Activated T-helper 1 cell treated with anti-CD3 and anti-CD28 coated beads, Interleukin-2, amount 50 U/mL, for 16 hours (primary cell): ENCODE measurements at places on chromosomes 2 and 18.

- DNase-seq, result no peak
Observed at GRCh38 chr2:17899871-17900270, 21.4 kb downstream of the KCNS3 start.

DNA sequence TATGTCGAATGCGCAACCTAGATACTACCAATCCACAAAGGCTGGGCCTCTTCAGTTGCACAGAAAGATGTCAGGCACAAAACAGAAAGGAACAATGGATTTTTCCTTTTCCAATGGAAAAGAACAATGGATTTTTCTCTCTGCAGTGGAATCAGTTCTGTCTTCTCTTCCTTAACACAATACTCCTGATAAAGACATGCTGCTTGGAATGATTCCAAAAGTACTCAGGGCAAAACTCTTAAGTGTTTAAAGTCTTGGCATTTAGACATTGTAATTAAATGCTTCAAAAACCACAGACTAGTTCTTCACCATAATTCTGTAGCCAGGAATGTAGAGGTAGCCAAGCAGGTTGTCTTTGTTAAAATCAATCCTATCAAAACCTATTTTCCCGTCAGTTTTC is 46.7 kb upstream of the FLACC1 start:
- DNase-seq, result no peak

- DNase-seq, result no peak
Observed at GRCh38 chr2:85577063-85577385, 362 bp upstream of the VAMP8 start.

GRCh38 chr2:26100384-26100783 is 66.5 kb downstream of the RAB10 start:
- DNase-seq, result no peak
